ENCODE measurements at places on chromosomes 12 and 14.
A peak's percentile ranks its signal among the peaks of the same experiment; 100 is the strongest.

DNA sequence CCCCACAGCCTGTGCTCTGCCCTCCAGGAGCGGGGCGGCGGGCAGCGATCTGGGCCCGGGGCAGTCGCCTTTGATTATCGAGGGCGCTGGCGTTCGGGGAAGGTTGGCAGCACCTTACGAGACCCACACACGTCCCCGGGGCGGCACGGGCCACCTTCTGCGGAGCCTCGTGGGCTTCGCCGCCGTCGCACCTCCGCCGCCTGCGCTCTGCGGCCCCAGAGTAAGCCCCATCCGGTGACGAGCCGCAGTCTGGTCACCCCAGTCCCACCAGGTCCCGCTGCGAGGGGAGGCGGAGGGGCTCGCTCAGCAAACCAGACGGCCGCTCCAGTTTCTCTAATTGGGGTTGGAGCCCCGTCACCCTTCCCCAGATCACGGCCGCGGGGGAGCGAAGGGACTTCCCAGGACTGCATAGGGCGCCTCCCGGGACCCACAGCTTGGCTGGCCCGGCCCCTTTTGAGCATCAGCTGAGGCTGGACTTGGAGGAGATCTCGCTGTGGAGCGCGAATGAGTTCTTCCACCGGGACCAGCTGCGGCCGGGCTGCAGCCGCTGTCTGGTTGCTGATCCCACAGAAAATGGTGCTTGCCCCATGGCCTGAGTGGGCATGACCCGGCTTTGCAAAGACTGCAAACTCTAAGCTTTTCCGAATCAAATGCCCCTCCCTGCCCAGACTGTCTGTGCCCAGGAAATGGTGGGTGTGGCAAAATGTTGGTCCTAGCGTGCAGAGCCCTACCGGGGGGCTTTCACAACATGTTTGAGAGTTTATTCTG is 560 bp downstream of the LGALS3 start:
- DNase-seq: no peak

- DNase-seq: no peak
Measured at GRCh38 chr14:32702562-32702961, 236.1 kb upstream of the NPAS3 start.

DNA sequence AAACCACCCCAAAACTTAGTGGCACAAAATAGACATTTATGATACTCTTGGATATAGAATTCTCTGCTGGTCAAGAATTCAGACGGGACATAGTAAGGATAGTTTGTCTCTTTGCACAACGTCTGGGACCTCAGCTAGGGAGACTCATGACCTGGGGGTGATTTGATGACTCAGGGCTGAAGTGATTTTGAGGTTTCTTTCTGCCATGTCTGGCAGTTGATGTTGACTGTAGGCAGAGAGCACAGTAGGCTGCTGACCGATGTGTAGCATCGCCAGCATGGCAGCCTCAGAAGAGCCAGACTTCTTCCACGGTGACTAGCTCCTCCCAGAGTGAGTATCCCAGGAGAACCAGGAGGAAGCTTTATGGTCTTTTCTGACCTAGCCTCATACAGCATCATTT is 88.9 kb upstream of the FRMD6 start:
- no peak for DNase-seq

GRCh38 chr12:13211191-13211858 is 14.8 kb downstream of the EMP1 start:
- no peak for DNase-seq

DNA sequence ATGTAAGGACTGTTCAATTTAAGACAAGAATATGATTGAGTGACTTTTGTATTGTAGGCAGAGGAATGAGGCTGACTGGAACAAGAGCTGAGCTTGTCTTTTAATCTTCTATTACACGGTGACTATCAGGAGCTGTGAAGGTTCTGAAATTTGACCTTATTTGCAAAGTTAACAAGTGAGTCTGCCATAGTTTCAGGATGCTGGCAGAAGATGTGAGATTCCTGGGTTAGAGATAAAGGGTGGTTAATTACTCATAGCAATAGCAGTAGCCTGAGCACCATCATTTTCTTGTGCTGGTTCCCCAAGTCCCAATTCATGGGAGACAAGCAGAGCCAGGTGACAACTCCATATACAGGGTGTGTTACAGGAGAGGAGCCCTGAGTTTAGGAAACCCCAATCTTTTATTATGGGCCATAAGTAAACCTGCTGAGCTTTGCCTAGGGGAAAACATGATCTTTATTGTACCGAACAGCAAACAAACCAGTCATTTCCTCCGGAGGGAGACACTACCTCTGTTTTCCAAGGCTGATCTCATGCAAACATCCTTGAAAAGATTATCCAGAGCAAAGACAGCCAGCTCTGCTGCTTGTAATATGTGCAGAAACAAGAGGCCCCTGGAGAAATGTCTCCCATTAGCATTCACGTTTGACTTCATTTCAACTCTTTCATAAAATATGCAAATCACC is 51.7 kb upstream of the DDX11 start:
- DNase-seq: no peak

DNA sequence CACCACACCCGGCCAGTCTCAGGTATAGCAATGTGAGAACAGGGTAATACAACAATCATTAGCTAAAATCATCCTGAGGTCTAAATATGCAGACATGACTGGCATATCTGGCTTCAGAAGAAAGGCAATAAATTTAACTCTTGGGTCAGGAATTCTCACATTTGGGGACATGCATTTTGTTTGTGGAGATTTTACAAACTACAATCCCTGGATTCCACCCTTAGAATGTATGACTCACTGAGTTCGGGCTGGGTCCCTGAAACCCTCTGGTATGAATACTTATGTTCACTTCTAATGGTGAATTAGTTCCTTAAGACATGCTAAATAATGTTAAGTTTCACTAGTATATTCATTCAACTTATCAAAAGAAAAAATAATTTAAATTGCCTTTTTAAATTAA is 98.9 kb upstream of the HMGA2 start:
- DNase-seq: no peak

DNA sequence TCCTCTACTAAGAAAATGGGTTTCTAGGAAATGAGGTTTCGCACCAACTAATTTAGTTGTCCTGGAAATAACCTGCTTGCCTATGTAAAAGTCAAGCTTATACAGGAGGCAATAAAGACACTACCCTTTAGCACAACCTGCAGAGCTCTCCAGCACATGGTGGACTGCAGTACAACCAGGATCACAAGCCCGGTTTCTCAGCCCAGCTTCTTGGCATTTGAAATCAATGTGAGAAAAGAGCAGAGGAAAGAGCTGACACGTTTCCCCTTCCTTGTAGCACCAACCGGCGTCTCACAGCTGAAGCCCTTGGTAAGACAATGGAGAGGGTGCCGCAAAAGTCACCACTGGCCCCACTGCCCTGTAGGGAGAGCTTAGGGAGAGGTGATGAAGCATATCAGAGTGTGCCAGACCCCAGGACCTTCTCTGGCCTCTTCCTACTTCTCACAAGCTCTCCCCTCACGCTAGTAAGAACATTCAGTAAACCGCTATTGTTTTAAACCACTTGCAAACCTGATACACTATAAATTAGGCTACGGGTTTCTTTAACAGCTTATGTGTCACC is 8.6 kb downstream of the SPTLC2 start:
- DNase-seq: no peak

GRCh38 chr12:110079477-110080400 is 31.4 kb upstream of the C12orf76 start:
- DNase-seq: no peak

GRCh38 chr12:44026046-44026445 is 190.2 kb downstream of the TMEM117 start:
- no peak for DNase-seq

GRCh38 chr14:100376751-100377171 is 53.6 kb downstream of the SLC25A47 start:
- DNase-seq: peak; percentile 32

- no peak for DNase-seq
Measured at GRCh38 chr12:118061873-118062843, 1.2 kb upstream of the WSB2 start.

- peak; percentile 18 for DNase-seq
Measured at GRCh38 chr12:100234591-100235304, 32.1 kb downstream of the DEPDC4 start.

DNA sequence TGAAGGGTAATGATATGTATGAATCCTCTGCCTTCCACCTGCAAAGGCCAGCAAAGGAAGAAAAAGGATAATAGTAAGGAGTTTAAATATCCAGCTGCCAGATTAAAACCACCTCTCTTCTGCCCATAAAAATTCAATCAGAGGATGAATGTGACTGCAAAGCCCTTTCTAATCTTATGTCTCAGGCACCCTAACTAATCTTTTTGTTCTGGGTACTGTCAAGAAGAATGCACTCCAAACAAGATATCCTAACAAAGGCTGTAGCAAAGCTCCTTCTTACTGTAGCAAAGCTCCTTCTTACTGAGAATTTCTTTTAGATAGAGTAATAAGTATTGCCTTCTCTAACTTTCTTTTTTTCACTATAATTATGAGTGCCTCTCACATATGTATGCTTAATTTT is 91.8 kb downstream of the ST8SIA1 start:
- DNase-seq: no peak

DNA sequence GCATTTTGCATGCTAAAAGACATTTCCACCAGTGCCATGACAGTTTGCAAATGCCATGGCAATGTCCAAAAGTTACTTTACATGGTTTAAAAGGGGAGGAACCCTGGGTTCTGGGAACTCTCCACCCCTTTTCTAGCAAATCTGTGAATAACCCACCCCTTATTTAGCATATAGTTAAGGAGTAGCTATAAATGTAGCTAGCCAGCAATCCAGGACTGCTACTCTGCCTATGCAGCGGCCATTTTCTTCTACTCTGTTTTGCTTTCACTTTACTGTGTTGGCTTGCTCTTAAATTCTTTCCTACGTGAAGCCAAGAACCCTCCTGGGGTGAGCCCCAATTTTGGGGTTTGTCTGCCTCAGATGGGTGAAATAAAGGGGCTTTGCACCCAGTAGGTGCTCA is 141.0 kb downstream of the PTPN11 start:
- DNase-seq: no peak

DNA sequence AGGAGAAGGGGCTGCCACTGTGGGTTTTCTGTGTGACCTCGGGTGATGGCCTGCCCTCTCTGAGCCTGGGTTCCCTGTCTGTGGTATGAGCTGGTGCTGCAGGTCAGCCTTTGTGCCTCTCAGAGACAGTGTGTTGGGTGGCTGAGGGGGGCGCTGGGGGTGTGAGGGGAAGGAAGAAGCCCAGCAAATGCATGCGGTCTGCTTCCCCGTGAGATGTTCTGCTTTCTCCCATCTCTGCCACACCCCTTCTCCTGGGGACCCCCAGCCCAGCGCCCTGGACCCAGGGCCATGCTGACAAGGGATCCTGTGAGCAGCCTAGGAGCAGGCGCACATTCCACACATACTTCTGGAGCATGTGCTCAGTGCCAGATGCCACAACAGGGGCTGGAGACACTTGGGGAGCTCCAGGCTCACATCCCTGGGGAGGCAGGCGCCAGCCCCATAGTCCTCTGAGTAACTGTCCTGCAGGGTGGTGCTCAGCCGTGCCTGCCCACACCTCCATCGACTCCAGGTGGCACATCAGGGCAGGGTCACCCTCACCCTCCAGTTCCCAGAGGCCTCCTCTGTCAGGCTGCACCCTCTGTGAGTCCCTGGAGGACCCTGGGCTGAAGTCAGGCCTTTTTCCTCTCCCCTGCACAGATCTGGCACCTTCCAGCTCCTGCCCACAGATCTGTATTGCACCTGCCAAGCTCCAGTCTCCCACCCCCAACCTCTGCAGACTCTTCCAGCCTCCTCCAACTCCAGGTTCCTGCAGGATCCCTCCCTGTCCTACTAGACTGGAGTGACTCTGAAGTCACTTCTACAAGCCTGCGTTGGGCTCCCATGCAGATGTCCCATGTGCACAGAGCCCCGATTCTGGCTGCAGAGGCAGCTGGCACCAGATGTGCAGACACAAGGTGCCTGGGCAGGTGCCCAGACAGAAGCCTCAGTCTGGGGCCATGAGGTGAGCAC is 205.6 kb downstream of the KIF26A start:
- DNase-seq: no peak

DNA sequence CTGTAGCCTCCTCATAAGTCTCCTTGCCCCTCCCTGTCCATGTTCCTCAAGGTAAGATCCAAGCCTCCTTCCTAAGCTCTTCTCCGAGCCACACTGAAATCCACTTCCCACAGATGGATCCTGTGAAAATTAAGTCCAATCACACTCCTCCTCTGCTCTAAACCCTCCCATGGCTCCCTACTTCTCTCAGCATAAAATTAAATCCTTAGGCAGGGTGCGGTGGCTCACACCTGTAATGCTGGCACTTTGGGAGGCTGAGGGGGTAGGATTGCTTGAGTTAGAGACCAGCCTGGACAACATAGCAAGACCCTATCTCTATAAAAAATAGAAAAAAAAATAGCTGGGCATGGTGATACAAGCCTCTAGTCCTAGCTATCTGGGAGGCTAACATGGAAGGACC is 2.3 kb downstream of the PHETA1 start:
- DNase-seq: no peak

- DNase-seq: peak; percentile 63
Measured at GRCh38 chr14:26984311-26985177, 386.7 kb upstream of the NOVA1 start.

- DNase-seq: no peak
Measured at GRCh38 chr12:107464644-107465043, 221.0 kb upstream of the PWP1 start.

GRCh38 chr14:65015391-65015790 is 28.7 kb downstream of the FNTB start:
- no peak for DNase-seq

GRCh38 chr12:47767216-47767724 is 5.8 kb upstream of the SLC48A1 start:
- DNase-seq: peak; percentile 43

GRCh38 chr14:94161058-94161457 is 13.1 kb upstream of the PPP4R4 start:
- DNase-seq: no peak

- no peak for DNase-seq
Measured at GRCh38 chr14:33393895-33394368, 455.3 kb downstream of the NPAS3 start.

- peak; percentile 15 for DNase-seq
Measured at GRCh38 chr12:7351177-7351576, 47.3 kb downstream of the ACSM4 start.

DNA sequence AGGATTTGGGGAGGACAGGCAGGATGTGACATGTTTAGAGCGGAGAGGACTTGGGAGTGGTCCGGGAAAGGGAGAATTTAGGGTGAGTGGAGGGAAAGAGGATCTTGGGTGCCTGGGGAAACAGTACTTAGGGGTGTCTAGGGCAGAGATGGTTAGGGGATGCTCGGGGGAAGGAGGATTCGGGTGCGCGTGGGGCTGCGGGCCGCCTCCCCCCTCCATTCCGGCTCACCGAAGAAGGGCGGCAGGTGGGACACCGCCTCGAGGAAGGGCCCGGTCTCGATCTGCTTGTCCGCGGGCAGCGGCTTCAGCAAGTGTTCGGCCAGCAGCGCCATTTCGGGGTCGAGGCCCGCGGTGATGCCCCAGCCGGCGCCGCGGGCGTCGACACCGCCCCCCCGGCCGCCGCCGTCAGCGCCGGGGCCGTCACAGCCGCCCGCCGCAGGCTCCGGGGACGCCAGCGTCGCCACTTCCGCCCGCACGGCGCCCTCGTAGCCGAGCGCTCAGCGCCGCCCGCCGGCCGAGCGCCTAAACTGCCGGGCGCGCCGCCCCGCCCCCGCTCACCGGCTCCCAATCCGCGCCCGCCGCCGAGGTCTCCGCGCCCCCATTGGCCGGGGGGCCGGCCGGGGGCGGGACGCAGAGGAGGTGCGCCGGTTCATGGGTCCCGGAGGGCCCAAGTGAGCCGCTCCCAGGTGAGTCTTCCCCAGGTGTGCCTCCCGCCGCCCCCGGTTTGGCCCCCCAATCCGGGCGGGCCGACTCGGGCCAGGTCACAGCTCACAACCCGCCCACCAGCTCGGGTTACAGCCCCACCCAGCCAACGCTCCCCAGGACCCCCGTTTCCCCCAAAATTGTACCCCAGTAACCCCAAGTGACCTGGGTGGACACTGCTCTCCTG is at the start of gene GLTP:
TSS of gene GLTP (minus strand) at position 499 of the 889 bp plus-strand sequence. CDS start at position 332, 167 bp downstream.
- peak; percentile 58 for DNase-seq
